ENCODE measurements at places on chromosomes 13 and 19.

DNA sequence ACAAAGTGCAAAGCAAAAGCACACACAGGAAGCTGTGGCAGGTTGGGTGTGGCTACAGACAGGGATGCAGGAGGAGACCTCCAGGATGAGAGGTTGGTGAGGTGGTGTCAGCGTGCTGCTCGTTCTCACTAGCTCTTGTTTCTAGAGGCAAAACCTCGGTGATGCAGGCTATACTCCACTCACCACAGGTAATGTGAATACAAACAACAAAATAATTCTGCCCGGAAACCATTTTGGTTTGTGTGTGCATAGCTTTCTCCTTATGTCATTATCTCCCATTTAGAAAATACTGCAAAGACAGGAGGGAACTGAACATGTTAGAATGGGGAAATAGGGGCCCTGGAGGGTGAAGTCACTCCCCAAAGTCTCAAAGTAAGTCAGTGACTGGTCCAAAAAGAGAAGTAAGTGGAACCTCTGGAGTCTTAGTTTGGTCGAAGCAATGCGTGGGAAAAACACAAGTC, 9.4 kb downstream of the LCP1 start:
- DNase-seq = peak; percentile 56

- no peak for DNase-seq
Measured at GRCh38 chr13:47665043-47665442, 336.0 kb downstream of the SUCLA2 start.

DNA sequence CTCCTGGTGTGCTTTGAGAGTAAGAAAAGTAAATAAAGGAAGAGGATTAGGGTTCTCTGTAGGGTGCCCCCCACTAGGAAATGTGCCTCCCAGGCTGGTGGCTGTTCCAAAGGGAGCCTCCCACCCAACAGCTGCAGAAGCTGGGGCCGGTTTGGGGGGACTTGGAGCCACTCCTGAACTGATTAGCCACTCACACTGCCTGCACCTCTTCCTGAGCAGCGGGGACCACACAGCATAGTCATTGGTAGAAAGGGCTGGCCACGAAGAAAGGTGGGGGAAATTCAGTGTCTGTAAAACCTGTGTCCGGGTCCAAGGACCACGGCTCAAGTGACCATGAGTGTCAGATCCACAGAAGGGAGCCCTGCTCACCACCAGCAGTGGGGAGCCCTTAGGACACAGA, 55.6 kb downstream of the SPACA7 start:
- DNase-seq = no peak

DNA sequence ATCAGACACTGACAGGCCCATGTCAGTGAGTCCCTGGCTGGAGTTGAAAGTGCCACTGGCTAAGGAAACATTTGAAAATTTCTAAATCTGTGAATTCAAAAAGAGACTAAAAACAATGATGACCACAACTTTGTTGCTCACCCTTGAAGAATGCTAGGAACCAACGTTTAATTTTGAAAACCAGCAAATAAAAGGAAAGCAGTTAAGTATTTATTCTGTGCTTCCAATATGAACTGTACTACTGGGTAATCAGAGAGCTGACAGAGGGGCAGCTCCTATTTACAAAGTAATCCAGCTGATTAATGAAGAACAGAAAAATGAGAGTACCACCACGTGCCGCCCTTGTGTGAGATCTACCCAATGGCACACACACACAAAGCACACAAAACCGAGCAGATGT, 44.7 kb upstream of the LATS2 start:
- no peak for DNase-seq

DNA sequence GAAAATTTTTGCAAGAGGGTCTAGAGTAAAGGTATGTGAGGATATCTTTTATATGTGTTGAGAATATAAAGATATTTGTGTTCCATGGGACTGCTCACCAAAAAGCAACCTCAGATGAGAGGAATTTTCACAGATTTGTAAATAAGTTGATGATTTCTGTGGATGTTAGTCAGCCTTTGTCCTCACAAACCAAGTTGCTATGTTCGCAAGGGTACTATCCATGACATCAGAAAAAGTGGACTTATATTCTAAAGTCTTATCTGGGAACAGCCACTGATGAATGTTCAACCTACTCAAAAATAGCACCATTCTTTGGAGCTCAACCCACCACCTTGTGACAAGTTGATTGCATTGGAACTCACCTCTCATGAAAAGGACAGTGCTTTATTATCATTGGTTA, 138.6 kb downstream of the PCDH20 start:
- DNase-seq = no peak

DNA sequence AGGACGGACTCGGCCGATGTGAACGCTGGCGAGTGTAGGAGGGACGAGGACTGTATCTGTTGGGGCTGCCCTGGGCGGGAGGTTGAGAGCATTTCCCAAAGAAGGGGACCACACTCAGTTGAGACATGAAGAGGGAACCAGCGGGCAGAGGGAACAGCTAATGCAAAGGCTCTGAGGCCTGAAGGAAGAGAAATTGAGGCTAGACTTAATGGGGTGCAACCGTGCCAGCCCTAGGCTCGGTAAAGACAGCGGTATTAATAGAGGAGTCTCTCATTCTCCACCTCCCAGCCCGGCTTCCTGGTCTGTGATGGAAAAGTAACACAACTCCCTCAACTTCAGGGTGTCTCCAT, 1.1 kb downstream of the MPV17L2 start:
- DNase-seq = no peak

DNA sequence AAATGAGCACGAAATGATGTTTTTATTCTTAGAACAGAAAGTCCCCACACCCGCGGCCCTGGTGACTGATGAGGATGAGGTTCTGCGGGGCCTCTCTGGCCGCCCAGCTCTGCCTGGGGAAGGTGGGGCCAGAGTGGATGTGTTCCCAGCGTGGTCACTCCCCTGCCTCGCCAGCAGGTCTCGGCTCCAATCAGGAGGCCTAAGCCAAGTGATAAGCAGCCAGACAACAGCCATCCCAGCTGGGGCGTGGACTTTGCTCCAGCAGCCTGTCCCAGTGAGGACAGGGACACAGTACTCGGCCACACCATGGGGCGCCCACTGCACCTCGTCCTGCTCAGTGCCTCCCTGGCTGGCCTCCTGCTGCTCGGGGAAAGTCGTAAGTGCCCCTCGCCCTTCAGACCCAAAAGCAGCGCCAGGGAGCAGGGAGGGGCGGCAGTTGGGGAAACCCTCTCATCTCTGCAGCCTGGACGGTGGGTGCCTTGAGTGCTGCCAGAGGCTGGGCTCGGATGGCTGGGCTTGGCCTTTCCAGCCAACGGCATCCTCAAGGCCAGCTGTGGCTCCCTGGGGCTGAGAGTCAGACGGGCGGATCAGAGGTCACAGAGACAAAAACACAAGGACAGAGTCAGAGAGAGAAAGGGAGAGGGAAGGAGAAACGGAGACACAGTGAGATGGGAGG, at the start of gene F10:
Gene F10, plus strand, starts transcription at position 250 of the 676 bp plus-strand sequence. Its CDS starts 57 bp downstream, at position 307.
- no peak for DNase-seq

DNA sequence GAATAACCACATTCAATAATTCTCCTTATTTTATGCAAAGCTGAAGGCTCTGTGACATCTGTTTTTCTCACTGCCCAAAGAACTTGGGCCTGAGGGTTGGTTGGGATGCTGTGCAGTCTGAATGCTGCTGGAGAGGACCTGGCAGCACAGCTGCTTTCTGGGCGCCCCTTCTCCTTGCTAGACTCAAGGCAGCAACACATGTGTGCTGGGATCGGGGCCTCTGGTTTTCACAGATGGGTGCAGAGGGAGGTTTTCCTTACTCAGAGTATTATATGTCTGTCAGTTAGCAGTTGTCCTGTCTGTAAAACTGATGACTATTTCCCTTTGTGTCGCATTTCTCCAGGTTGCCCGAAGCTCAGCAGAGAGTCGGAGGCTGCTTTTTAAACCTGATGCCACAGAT, 53.2 kb upstream of the TEX29 start:
- no peak for DNase-seq

DNA sequence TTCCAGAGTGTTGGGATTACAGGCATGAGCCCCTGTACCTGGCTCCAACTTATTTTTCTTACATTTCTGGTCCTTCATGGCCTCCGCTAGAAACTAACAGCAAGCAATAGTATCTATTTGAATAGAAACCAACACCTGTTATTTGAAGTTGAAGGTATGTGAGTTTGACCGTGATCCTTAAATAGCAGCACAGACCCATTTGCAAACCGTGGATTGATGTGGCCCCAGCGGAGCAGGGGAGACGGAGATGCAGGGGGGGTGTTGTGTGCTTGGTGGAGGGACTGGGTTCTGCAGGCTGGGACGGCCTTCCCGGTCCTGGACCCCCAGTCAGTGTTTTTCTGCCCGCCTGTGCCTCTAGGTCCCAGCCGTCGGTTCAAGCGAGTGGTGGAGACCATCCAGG, 16.9 kb downstream of the TMEM150B start:
- DNase-seq = no peak

DNA sequence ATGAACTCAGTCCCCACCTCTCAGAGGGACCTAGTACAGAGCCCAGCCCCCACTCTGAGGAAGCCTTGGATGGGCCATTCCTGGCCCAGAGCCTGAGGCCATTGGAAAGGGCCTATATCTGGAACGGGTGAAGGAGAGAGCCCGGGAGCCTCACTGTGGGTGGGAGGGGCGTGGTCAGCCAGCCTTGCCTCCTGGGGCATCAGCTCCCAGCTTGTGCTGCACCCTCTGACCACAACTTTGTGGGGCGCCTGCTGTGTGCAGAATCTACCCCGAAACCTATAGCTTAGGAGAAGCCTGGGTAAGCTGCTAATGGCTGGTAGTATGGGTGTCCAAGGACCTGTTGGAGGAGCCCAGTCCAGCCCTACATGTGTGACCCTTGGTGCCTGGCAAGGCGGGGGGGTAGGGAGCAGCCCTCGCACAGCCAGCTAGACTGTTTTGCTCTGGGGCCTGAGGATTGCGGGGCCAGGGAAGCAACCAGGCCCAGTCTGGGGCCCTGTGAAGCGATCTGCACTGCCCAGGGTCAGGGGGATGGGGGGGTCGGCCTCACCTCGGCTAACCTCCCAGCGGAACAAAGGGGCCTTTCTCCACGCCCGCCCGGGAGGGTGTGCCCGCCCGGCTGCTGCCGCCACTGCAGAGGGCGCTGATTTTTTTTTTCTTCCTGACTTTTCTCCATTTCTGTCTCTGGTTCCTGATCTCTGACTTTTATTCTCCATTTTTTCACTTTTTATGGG, 42.3 kb downstream of the LYL1 start:
- no peak for DNase-seq

GRCh38 chr19:4284176-4284958, 5.3 kb downstream of the SHD start:
- DNase-seq = no peak

GRCh38 chr19:4591320-4591719, 31.8 kb upstream of the SEMA6B start:
- no peak for DNase-seq

GRCh38 chr19:51094696-51095279, 12.1 kb upstream of the KLK14 start:
- peak; percentile 28 for DNase-seq

DNA sequence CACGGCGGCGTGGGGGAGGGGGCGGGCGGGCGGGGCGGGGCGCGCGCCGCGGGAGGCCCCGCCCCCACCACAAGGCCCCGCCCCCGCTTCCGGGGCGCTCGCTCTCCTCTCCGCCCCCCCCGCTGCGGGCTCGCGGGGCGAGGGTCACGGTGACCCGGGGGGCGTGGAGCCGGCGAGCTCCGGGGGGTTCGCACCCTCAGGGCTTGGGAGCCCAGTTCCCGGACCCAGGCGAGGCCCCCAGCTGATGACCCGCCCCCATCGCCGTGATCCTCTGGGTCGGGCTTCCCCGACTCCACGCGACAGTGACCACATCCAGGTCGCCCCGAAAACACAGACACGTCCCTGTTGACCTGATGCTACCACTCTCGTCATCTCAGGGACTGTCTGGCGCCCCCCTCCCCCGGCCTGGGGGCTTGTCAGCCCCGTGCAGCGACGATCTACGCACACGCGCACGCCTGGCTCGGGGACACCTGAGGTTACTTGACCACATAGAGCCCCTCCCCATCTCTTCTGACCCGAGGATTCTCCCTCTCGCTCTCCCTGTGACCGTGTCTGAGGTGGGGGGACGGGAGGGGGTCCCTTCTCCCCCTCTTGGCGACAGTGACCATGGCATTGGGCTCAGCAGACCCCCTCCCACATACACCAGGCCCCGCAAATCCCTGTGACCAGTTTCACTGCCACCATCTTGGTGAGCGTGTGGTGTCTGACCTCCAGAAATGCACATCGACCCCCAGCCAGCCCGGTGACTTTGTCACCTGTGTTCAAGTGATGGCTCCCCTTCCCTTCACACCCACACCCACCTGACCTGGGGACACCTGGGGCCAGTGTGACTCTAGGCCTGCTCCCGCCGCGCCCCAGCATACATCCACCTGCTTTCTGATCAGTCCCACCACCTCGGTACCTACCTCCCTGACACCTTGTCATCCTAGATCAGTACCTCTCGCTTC, 670 bp downstream of the MAP2K7 start:
- DNase-seq = peak; percentile 61

GRCh38 chr19:39936020-39936419, 1.6 kb upstream of the FCGBP start:
- no peak for DNase-seq

- no peak for DNase-seq
Measured at GRCh38 chr13:113991191-113991669, 17.4 kb upstream of the C13orf46 start.

Measured in activated CD4-positive, alpha-beta T cell treated with anti-CD3 and anti-CD28 coated beads, Interleukin-2, amount 50 U/mL, for 1 hour (primary cell).